ENCODE measurements at places on chromosomes 3 and 15. TPM values are rescaled to one million over a fixed set of nuclear protein-coding genes. Genes with fewer than 3 reads are reported as not detected.

The FBXW12 gene
- total RNA-seq, result 6.0 TPM

The SLC12A1 gene
- total RNA-seq, result not detected

The PRC1 gene
- total RNA-seq, result 4.7 TPM

- no peak overlapping the region for H3K27ac ChIP-seq
- no peak for DNase-seq
- H3K27me3 ChIP-seq, result no peaks in the 10 kb centered on the region
- no peaks in the 10 kb centered on the region for H3K36me3 ChIP-seq
- H3K4me3 ChIP-seq, result no peak overlapping the region
Measured at GRCh38 chr3:171057072-171057471, 30.6 kb upstream of the SLC2A2 start.

- H3K27ac ChIP-seq, result no peak overlapping the region
- H3K4me1 ChIP-seq, result no peaks in the 10 kb centered on the region
- H3K4me3 ChIP-seq, result no peak overlapping the region
- DNase-seq, result no peak
- no peaks in the 10 kb centered on the region for H3K27me3 ChIP-seq
Measured at GRCh38 chr3:14716591-14716990, 41.6 kb downstream of the C3orf20 start.

DNA sequence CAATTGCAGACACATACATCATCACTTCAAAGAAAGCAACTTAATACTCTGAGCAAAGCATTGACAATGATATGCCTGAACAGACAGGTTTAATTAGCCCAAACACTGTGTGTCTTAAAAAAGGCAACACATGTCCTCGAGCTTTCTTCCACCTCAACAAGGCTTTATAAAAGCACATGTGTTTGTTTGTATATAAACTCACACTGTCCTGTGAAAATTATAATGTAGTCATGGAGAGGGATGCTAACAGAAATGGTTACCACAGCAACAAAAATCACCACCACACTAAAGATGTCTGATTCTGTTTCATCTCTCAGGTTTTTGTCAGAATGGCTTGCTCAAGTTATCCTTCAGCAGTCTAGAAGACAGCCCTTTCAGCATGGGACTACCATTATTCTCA is 314.7 kb downstream of the MAGI1 start:
- no peak overlapping the region for H3K27ac ChIP-seq
- H3K27me3 ChIP-seq, result no peaks in the 10 kb centered on the region
- H3K36me3 ChIP-seq, result no peaks in the 10 kb centered on the region
- DNase-seq, result no peak
- no peak overlapping the region for H3K4me3 ChIP-seq
- no peaks in the 10 kb centered on the region for H3K4me1 ChIP-seq

GRCh38 chr3:123089611-123090331 is 22.9 kb downstream of the PDIA5 start:
- peaks cover 20% of the 10 kb centered on the region for H3K4me1 ChIP-seq
- no peaks in the 10 kb centered on the region for H3K27me3 ChIP-seq
- peaks cover 10% of the 10 kb centered on the region for H3K36me3 ChIP-seq
- H3K4me3 ChIP-seq, result no peak overlapping the region
- DNase-seq, result peak; percentile 88

DNA sequence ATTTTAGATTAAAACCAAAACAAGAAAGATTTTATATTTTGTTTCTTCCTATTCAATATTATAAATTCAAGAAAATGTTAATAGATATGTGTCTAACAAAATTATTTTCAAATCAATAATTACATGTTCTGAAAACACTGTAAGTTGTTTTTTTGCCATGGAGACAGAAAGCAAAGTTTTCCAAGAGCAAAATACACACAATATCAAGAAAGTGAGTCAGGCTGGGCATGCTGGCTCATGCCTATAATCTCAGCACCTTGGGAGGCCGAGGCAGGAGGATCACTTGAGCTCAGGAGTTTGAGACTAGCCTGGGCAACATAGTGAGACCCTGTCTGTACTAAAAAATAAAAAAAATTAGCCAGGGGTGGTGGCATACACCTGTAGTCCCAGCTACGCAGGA is 71.7 kb downstream of the TTC23 start:
- no peak overlapping the region for H3K4me3 ChIP-seq
- no peaks in the 10 kb centered on the region for H3K27me3 ChIP-seq
- no peak for DNase-seq
- H3K36me3 ChIP-seq, result no peaks in the 10 kb centered on the region

GRCh38 chr3:111924283-111924682 is 54.5 kb upstream of the ABHD10 start:
- H3K27ac ChIP-seq, result peak overlapping the region; percentile 78
- H3K4me1 ChIP-seq, result peaks cover 6% of the 10 kb centered on the region
- DNase-seq, result peak; percentile 88

All from pancreas (tissue), 10 donors.